ENCODE measurements at places on chromosomes 13 and 19. TPM values are rescaled to one million over a fixed set of nuclear protein-coding genes. Genes with fewer than 3 reads are reported as not detected.

RGCC gene
- polyA plus RNA-seq: 123 TPM

OR10H1 gene
- not detected for polyA plus RNA-seq

DUS3L gene
- polyA plus RNA-seq: 56.5 TPM

TMEM238 gene
- 0.33 TPM for polyA plus RNA-seq

SYT3 gene
- 0.16 TPM for polyA plus RNA-seq

FAM216B gene
- polyA plus RNA-seq: not detected

PARP4 gene
- 31.3 TPM for polyA plus RNA-seq

ZNF823 gene
- polyA plus RNA-seq: 3.8 TPM

CACNA1A gene
- polyA plus RNA-seq: 0.31 TPM

SOHLH2 gene
- not detected for polyA plus RNA-seq

PDCD2L gene
- polyA plus RNA-seq: 23.3 TPM

KLHL1 gene
- polyA plus RNA-seq: not detected

CBY2 gene
- not detected for polyA plus RNA-seq

SYNGR4 gene
- not detected for polyA plus RNA-seq

SPATA13 gene
- polyA plus RNA-seq: 91.4 TPM

C19orf67 gene
- polyA plus RNA-seq: not detected

KCNJ14 gene
- polyA plus RNA-seq: 0.21 TPM

GPR12 gene
- polyA plus RNA-seq: not detected

SHISA7 gene
- not detected for polyA plus RNA-seq

FBXW9 gene
- polyA plus RNA-seq: 4.9 TPM

PRX gene
- 0.14 TPM for polyA plus RNA-seq

ZNF841 gene
- 3.7 TPM for polyA plus RNA-seq

FFAR2 gene
- not detected for polyA plus RNA-seq

WDR62 gene
- polyA plus RNA-seq: 0.33 TPM

NCAN gene
- not detected for polyA plus RNA-seq

ZNF132 gene
- 2.4 TPM for polyA plus RNA-seq

SYCN gene
- not detected for polyA plus RNA-seq

MVB12A gene
- 26.8 TPM for polyA plus RNA-seq

B3GNT3 gene
- 0.43 TPM for polyA plus RNA-seq

PNMA8B gene
- 1.0 TPM for polyA plus RNA-seq

S1PR5 gene
- 0.53 TPM for polyA plus RNA-seq

YJEFN3 gene
- polyA plus RNA-seq: not detected

KMT2B gene
- 0.60 TPM for polyA plus RNA-seq

DOCK9 gene
- polyA plus RNA-seq: 40.2 TPM

PABPC3 gene
- 0.21 TPM for polyA plus RNA-seq

MISP3 gene
- polyA plus RNA-seq: 0.19 TPM

SLC46A3 gene
- polyA plus RNA-seq: 34.2 TPM

JUND gene
- 29.0 TPM for polyA plus RNA-seq

DNAAF3 gene
- polyA plus RNA-seq: not detected

MEIOSIN gene
- polyA plus RNA-seq: not detected

LINGO3 gene
- 3.6 TPM for polyA plus RNA-seq

CRTC1 gene
- polyA plus RNA-seq: 0.97 TPM

LRRC8E gene
- polyA plus RNA-seq: 0.53 TPM

ADGRE3 gene
- not detected for polyA plus RNA-seq

TDRD12 gene
- 0.43 TPM for polyA plus RNA-seq

IRGQ gene
- 0.32 TPM for polyA plus RNA-seq

WDR87 gene
- polyA plus RNA-seq: not detected

PODNL1 gene
- not detected for polyA plus RNA-seq

HOMER3 gene
- polyA plus RNA-seq: not detected

VSTM1 gene
- not detected for polyA plus RNA-seq
